ENCODE measurements at places on chromosomes 5 and 9. TPM values are rescaled to one million over a fixed set of nuclear protein-coding genes. Genes with fewer than 3 reads are reported as not detected.
A peak's percentile ranks its signal among the peaks of the same experiment; 100 is the strongest.

DNA sequence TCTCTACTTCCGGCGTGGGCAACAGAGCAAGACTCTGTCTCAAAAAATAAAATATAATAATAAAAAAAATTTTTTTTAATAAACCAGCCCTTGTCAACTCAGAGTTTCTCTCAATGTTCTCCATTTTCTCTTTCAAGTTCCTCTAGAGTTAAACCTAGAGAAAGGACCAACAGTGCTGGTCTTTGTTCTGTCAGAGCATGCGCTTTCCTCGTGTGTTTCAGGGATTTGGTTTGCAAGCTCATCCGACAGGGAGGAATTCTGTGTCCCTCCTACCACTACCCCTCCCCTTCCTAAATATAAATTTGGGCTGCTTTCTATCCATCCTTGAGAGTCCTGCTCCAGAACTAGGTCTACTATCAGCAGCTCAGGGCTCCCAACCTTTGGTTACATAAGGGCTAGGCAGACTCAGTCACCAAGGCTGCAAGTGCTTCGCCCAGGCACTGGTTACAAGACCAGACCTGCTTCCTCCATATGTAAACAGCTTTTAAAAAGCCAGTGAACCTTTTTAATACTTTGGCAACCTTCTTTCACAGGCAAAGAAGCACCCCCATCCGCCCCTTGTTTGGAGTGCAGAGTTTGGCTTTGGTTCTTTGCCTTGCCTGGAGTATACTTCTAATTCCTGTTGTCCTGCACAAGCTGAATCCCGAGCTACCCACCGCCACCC lies 13.5 kb downstream of the SETX start:
- no peak overlapping the region for H3K4me3 ChIP-seq
- H3K36me3 ChIP-seq = peaks cover 16% of the 10 kb centered on the region
- H3K27me3 ChIP-seq = no peaks in the 10 kb centered on the region
- DNase-seq = no peak
- no peak overlapping the region for H3K27ac ChIP-seq

- H3K4me1 ChIP-seq = peaks cover 37% of the 10 kb centered on the region
- no peaks in the 10 kb centered on the region for H3K27me3 ChIP-seq
- H3K4me3 ChIP-seq = no peak overlapping the region
These were observed 43.3 kb downstream of the PRRX2 start for GRCh38 chr9:129708793-129709192.

GRCh38 chr5:173187054-173187743 lies 42.9 kb downstream of the BNIP1 start:
- no peaks in the 10 kb centered on the region for H3K4me1 ChIP-seq
- H3K27ac ChIP-seq = no peak overlapping the region
- no peaks in the 10 kb centered on the region for H3K36me3 ChIP-seq
- no peak overlapping the region for H3K4me3 ChIP-seq
- peak; percentile 24 for DNase-seq

- H3K27ac ChIP-seq = no peak overlapping the region
- H3K4me3 ChIP-seq = no peak overlapping the region
- H3K36me3 ChIP-seq = no peaks in the 10 kb centered on the region
- H3K27me3 ChIP-seq = no peaks in the 10 kb centered on the region
- DNase-seq = no peak
These were observed 606.7 kb downstream of the PSAT1 start for GRCh38 chr9:78903581-78903980.

GRCh38 chr9:104774132-104774531 lies 10.2 kb downstream of the NIPSNAP3B start:
- no peaks in the 10 kb centered on the region for H3K27me3 ChIP-seq
- H3K4me3 ChIP-seq = no peak overlapping the region
- DNase-seq = no peak
- no peaks in the 10 kb centered on the region for H3K36me3 ChIP-seq
- no peaks in the 10 kb centered on the region for H3K4me1 ChIP-seq

- H3K4me3 ChIP-seq = no peak overlapping the region
- no peak for DNase-seq
- H3K4me1 ChIP-seq = no peaks in the 10 kb centered on the region
These were observed 1723.9 kb upstream of the CDH6 start for GRCh38 chr5:29469581-29469980.

DNA sequence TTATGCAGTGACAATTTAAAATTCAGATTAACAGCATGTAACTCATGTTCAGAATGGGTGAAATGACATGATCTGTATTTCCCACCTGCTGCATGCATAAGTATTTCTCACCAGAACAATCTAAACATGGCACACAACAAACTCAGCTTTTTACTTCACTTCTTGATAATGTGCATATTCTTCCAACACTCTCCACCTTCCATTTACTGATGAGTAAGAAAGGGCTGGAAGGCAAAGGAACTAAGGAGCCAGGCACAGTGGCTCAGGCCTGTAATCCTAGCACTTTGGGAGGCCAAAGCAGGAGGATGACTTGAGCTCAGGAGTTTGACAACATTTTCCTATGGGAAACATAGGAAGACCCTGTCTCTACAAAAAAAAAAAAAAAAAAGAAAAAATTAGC lies 35.8 kb upstream of the SAP30L start:
- H3K36me3 ChIP-seq = no peaks in the 10 kb centered on the region
- H3K4me3 ChIP-seq = no peak overlapping the region
- no peak overlapping the region for H3K27ac ChIP-seq
- H3K4me1 ChIP-seq = peaks cover under 1% of the 10 kb centered on the region
- DNase-seq = no peak

GRCh38 chr9:38171926-38172325 lies 102.9 kb upstream of the SHB start:
- H3K4me1 ChIP-seq = peaks cover 13% of the 10 kb centered on the region
- H3K27ac ChIP-seq = no peak overlapping the region
- no peaks in the 10 kb centered on the region for H3K36me3 ChIP-seq
- H3K27me3 ChIP-seq = no peaks in the 10 kb centered on the region
- no peak overlapping the region for H3K4me3 ChIP-seq

GRCh38 chr5:143449772-143450171 lies 46.3 kb upstream of the NR3C1 start:
- H3K4me3 ChIP-seq = no peak overlapping the region
- DNase-seq = no peak
- no peaks in the 10 kb centered on the region for H3K36me3 ChIP-seq

DNA sequence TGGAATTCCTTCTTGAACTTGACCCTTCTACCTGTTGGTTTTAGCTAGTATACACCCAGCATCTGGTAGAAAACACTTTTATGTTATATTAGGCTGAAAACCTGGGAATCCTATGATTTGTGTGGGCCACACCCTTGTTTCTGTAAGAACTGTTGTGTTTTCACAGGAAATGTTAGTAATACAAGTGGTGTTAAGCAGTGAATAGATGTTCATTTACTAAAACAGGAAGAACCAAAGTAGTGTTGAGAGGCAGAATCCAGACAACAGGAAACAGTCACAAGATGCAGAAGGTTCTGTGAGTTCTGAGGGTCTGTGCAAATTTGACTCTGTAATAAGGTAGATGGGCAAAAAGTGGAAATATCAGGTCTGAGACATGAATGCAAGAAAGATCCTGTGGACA lies 73.0 kb upstream of the RAI14 start:
- no peaks in the 10 kb centered on the region for H3K27me3 ChIP-seq
- peaks cover 17% of the 10 kb centered on the region for H3K4me1 ChIP-seq
- no peak overlapping the region for H3K27ac ChIP-seq
- no peaks in the 10 kb centered on the region for H3K36me3 ChIP-seq

Gene SPARC
- total RNA-seq = 122 TPM

Gene ASS1
- 22.5 TPM for total RNA-seq

Gene TAF1L
- total RNA-seq = not detected

Gene ANXA2R
- total RNA-seq = 0.17 TPM

Gene KIF4B
- not detected for total RNA-seq

Gene ACOT12
- total RNA-seq = not detected

Gene EGFLAM
- total RNA-seq = 0.15 TPM

Gene SLC45A2
- 0.06 TPM for total RNA-seq

Gene TMEM174
- not detected for total RNA-seq
